ENCODE measurements at places on chromosomes 7 and 10.

DNA sequence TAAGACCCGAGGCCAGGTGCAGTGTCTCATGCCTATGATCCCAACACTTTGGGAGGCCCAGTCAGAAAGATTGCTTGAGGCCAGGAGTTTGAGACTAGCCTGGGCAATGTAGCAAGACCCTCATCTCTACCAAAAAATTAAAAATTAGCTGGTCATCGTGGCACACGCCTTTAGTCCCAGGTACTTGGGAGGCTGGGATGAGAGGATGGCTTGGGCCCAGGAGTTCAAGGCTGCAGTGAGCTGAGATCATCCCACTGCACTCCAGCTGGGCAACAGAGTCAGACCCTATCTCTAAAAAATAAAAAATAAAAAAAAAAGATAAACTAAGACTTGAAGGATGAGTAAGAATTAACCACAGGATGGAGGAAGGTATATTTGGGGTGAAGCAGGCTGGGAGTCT lies 77.9 kb downstream of the JCAD start:
- DNase-seq = no peak

GRCh38 chr10:21993360-21994001 lies 10.0 kb downstream of the DNAJC1 start:
- no peak for DNase-seq

- DNase-seq = no peak
Observed at GRCh38 chr10:15172306-15172840, 3.9 kb upstream of the NMT2 start.

DNA sequence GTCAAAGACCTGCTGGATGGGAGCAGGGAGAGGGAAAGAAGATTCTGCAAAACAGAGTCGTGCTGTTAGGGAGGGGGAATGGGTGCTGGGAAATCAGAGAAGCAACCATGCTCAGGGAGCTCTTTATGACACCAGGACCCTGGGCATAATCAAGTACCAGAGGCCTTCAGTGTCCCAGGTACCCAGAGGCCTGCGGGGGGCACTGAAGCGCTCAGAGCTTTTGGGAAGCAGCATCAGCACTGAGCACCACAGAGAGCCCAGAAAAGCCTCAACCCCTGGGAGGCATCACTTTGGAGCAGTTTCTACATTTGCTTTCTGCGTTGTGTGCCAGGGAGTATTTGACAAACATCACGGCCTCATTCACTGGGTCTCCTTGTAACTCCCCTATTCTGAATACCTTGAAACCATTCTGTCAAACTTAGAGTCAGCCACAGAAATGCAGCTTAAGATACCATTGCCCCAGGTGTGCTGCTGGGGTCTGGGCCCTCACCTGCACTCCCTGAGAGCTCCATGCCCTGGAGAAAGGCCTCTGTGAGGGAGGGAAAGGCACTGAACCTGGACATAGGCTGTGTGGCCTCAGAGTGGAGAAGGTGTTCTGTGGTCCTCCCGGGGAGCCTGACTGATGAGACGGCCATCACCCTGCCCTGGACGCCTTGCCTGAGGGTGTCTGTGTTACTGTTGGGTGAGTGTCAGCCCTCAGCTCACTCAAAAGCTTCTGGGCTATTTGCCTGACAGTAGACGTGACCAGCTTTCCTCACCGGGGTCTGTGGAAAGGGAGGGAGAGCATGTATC lies 37.1 kb downstream of the CXCL12 start:
- DNase-seq = no peak

GRCh38 chr7:37714606-37715005 lies 31.0 kb downstream of the GPR141 start:
- no peak for DNase-seq

GRCh38 chr7:74665296-74665938 lies 7.9 kb downstream of the GTF2I start:
- no peak for DNase-seq

GRCh38 chr10:60914690-60915141 lies 29.3 kb downstream of the RHOBTB1 start:
- DNase-seq = no peak

DNA sequence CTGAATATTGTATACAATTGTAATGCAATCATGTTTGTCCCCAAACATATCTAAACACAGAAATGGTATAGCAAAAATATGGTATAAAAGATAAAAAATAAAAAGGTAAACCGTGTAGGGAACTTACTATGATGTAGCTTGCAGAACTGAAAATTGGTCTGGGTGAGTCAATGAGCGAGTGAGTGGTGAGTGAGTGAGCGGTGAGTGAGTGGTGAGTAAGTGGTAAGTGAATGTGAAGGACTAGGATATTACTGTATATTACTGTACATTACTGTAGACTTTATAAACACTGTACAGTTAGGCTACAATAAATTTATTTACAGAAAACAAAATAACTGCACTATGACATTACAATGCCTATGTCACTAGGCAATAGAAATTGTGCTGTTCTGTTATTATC lies 1163.2 kb upstream of the SORCS1 start:
- no peak for DNase-seq

- no peak for DNase-seq
Observed at GRCh38 chr7:7701527-7701926, 16.9 kb downstream of the RPA3 start.

GRCh38 chr7:107998660-107999480 lies 4.1 kb downstream of the LAMB1 start:
- no peak for DNase-seq

DNA sequence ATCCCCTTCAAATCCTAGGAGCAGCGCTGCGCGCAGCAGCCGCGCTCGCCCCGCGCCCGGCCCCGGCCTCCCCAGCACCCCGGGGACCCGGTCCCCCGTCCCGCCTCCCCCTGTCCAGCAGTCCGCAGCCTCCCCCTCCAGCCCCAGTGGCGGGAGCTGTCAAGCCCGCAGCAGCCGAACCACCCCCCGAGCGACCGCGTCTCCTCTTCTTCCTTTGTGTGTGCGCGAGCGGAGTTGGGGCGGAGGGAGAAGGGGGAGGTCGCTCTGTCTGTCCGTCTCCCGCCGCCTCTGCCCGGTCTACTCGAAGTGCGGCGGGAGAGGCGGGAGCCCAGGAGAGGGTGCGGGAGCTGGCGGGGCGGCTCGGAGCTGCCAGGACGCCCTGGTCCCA lies 375 bp upstream of the CHN2 start:
- DNase-seq = peak; percentile 26

GRCh38 chr7:155344270-155344617 lies 46.6 kb downstream of the INSIG1 start:
- DNase-seq = no peak

GRCh38 chr7:55377162-55377817 lies 12.2 kb downstream of the LANCL2 start:
- DNase-seq = no peak

- DNase-seq = no peak
Observed at GRCh38 chr7:31049005-31049765, 2.9 kb upstream of the ADCYAP1R1 start.

- no peak for DNase-seq
Observed at GRCh38 chr10:76265441-76266113, 834.2 kb downstream of the LRMDA start.

DNA sequence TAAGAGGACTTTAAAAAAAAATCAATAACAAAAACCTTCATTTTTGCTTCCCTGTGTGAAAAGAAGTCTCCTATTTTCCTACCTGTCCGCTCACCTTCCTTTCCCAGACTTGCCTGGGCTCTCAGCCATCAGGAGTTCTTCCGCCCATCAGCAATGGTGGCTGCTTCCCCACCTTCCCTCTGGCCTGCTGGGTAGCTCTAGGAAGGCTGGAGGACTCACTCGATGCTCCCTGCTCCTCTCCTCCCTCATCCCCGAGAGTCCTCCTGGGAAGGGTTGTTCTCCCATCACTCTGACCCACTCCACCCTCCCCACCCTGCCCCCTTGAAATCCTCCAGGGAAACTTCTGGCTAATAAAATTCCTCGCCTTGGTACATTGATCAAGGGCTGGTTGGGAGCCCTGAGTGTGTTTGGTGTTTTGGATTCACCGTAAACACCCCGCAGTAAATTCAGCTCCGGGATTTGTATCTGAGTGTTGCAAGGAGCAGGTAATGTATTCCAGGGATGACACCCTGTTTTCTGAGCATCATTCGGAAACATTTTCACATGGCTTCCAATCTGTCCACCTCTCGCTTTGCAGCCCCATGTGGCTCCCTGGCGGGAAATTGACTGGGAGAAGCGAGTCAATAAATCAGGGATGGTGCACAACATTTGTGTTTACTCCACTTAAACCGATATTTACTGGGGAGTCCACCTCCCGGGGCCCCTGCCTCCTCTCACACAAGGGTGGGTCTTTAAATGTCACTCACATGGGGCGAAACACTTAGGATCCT lies 126.4 kb upstream of the SDK1 start:
- DNase-seq = no peak

GRCh38 chr7:28668085-28668484 lies 255.8 kb downstream of the CREB5 start:
- no peak for DNase-seq

DNA sequence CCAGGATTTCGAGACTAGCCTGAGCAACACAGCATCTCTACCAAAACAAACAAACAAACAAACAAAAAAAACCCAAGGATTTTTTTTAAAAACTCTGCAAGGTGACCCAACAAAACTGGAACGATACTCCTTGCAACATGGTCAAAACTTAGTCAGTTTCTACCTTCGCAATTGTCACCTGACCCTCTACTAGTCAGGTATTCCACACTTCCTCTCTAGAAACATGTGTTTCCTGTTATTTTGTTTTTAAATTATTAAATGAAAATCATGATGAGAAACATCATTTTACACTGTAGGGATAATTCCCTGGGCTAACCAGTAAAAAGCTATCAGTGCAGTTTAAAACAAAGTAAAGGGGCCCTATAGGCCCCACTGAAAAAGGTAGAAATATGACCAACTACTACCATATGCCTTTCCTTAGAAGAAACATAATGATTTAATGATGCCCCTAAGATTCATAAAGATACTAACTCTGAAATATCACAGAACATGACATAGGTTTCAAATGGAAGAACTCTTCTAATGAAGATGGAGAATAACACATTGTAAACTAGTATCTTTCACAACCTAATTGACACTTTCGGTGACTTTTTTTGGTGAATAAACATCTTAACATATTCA lies 8.7 kb downstream of the BRAF start:
- no peak for DNase-seq

GRCh38 chr10:99410876-99411275 lies 19.5 kb downstream of the GOT1 start:
- no peak for DNase-seq

GRCh38 chr10:27664461-27664860 lies 81.2 kb downstream of the MKX start:
- no peak for DNase-seq

- DNase-seq = peak; percentile 61
Observed at GRCh38 chr10:18214691-18215563, 74.7 kb downstream of the CACNB2 start.

DNA sequence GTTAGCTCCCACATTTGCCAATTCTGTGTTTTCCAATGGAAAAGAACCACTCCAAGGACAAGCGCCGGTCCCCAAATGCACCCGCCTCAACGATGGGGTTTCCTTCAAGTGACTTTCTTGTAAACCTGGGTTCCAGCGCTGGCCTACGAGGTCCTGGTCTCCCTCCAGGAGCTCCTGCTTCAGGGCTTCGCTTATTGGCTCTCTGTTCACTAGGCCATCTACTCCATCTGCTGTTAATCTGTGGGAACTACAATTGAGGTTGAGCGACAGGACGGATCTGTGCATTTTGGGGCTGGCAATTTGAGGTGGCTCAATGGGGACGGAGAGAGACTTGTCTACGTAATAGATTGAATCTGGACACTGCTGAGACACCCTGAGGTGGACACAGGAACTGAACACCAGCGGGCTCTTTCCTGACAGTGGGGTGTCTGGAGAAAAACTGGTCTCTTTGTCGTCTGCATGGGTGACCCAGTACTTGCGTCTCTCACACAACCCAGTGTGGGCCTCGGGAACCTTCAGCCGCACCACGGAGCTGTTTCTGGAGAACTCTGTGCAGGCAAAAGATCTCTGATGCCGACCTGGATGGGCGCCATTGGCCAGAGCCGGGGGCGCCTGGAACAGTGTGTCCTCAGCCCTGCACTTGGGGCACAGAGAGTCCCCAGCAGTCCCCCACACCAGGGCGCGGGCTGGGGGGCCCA lies 115.9 kb upstream of the ADAM12 start:
- peak; percentile 28 for DNase-seq

GRCh38 chr7:91436655-91437054 lies 172.4 kb downstream of the FZD1 start:
- no peak for DNase-seq

- no peak for DNase-seq
Observed at GRCh38 chr10:34241226-34242000, 573.7 kb downstream of the PARD3 start.

GRCh38 chr7:2800220-2800930 lies 43.7 kb downstream of the GNA12 start:
- DNase-seq = no peak

GRCh38 chr7:2040893-2041270 lies 191.9 kb downstream of the MAD1L1 start:
- DNase-seq = no peak

DNA sequence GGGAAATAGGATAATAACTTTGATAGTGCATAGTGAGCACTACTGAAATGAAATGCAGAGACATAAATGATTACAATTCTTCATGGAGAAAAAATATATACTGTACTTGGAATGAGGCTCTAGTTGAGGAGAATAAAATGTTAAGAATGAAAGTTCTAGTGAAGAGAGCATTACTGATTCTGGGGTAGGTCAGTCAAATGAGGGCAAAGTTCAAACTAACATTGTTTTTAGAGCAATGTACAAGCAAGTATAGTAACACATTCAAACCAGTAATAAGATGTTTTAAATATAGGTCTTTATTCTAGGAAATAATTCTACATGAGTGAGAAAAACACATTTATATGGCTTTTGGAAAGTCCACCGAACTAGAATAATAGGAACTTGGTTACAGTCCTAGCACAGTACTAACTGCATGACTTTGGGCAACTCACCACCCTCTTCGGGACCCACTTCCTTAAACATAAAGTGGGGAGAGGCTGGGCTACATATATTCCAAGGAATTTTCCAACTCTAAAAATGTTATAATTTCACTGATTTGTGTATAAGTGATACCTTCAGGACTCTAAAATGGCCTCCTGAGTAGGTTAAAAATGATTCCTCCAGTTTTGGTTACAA lies 86.4 kb downstream of the CDK6 start:
- DNase-seq = no peak

- no peak for DNase-seq
Observed at GRCh38 chr10:17265468-17265867, 37.4 kb downstream of the VIM start.

GRCh38 chr7:138980563-138981291 lies 462 bp downstream of the KIAA1549 start:
- DNase-seq = peak; percentile 40

DNA sequence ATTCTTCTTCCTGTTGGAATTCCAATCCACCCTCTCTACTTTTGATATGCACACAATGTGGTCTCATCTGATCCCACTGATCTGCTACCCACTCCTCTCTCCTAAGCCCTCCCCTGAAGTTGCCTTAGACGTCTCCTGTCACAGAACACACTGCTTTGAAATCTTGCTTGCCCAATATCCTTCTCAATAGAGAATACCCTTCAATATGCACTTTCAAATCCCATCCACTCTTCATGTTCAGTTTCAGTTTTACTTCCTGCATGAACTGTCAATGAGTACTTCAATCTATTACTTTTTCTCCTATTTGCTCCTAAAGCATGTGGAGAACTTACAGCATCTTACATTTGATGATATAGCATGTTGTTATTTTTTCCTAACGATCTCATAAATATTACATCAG lies 93.5 kb downstream of the UPF2 start:
- DNase-seq = no peak

- DNase-seq = no peak
Observed at GRCh38 chr10:13907570-13907969, 320.8 kb downstream of the PRPF18 start.
